Cardiac septum (tissue), 1 donor: ENCODE measurements at places on chromosomes 16 and 17. TPM values are rescaled to one million over a fixed set of nuclear protein-coding genes. Genes with fewer than 3 reads are reported as not detected.

Gene SLC22A31
- not detected for total RNA-seq

Gene OMG
- total RNA-seq = 0.62 TPM

Gene CCL16
- not detected for total RNA-seq

Gene FSCN2
- total RNA-seq = 1.1 TPM

Gene SPECC1
- 10.1 TPM for total RNA-seq

Gene ELAC2
- 52.2 TPM for total RNA-seq

Gene CCDC200
- not detected for total RNA-seq

Gene PMFBP1
- 0.08 TPM for total RNA-seq

Gene GRAPL
- total RNA-seq = 1.7 TPM

Gene PLA2G15
- total RNA-seq = 46.7 TPM

Gene CA7
- total RNA-seq = not detected

Gene MRM1
- 7.0 TPM for total RNA-seq
